Colonic mucosa (tissue), 4 donors: ENCODE measurements at places on chromosomes 11 and 22.

GRCh38 chr11:30474151-30474954 is 111.8 kb downstream of the MPPED2 start:
- DNase-seq: no peak

DNA sequence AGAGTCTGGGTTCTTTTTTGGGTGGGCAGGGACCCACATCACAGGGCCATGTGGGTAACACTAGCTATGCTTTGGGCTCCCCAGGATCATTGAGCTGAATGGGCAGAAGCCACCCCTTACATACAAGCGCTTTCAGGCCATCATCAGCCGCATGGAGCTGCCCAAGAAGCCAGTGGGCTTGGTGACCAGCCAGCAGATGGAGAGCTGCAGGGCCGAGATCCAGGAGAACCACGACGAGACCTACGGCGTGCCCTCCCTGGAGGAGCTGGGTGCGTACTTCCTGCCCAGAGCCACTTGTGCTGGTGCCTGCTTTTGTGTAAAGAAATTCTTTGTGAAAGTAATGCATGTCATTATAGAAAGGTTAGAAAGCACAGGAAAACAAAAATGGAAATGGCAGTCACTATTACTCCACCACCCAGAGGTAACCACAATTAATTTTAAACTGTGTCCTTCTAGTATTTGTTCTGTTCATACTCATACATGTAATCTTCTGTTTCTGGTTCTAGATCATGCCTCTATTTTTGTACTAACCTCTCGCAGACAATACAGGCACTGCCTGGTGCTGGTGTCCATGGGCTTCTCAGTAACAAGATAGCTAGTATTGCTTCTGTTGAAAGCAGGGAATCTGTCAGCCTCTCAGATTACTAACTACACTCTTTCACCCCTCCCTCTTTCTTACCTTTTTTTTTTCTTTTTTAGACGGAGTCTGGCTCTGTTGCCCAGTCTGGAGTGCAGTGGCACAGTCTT is 13.7 kb downstream of the CRY2 start:
- DNase-seq: no peak

DNA sequence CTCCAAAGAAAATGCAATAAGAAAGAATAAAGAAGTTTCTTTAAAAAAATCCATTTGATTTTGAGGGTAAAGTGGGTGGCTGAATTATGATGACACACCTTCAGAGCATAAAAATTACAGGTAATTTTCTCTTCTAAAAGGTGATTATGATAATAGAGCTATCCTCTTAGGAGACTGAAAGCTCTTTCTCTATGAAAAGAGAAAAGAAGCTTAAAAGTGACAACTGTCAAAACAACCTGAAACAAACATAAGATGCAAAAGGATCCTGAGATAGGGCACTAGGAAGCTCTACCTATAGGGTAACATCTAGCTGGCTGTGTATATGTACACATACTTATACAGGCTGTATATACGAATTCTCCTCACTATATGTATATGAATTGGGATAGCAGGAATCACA is 270.2 kb downstream of the GUCY1A2 start:
- no peak for DNase-seq

DNA sequence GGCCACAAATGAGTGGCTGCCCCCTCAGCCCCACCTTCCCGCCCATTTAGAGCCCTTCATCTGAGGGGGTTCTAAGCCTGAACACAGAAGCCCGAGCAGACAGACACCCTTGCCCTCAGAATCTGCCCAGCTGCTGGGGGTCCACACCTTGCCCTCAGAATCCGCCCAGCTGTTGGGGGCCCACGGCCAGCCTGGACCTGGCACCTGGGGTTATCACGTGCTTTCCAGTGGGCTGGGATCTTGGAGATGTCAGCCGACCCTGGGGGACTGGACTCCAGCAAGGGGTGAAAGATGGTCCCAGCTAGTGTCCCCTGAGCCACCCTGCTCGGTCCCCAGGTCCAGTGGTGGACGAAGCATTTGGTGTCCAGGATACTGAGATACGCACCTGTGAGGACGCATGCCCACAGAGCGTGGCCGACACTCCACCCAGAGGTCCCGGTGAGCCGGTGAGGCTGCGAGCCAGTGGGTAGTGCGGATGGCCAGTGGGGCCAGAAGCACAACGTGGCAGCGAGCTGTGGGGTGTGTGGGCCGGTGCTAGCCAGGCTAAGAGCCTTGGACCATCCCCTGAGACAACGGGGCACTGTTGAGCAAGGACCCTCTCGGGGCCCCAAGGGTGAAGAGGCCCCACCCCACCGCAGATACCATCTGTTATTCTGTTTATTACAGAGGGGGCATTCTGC is 3.1 kb upstream of the CTSD start:
- DNase-seq: no peak
